Activated CD4-positive, alpha-beta T cell treated with anti-CD3 and anti-CD28 coated beads, Interleukin-2, Interleukin-6, amounts not matched to agents 100 ng/mL and 50 ng/mL, durations not matched to agents 16 hours and 8 hours (primary cell): ENCODE measurements at places on chromosomes 11 and 22.

- DNase-seq, result peak; percentile 63
Observed at GRCh38 chr11:63680834-63681320, 423 bp upstream of the RTN3 start.

- DNase-seq, result no peak
Observed at GRCh38 chr22:23790819-23791737, 4.3 kb downstream of the SMARCB1 start.

DNA sequence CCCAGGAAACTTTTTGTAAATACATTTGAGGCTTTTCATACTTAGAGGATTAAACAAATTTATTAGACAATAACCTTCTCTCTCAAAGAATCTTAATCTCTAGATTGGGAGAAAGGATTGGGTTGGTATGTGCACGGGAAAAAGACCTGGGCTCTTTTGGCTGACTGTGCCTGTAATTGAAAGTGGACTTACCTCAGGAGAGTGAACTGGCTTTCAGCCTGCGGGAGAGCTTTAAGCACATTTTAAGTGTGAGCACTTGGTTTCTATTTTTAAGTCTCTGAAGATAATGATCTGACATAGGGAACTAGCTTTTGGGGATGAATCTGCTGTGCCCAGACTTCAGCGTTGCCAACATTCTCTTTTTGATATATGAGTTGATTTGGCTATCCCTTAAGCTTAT is 35.8 kb downstream of the UVRAG start:
- DNase-seq, result no peak

DNA sequence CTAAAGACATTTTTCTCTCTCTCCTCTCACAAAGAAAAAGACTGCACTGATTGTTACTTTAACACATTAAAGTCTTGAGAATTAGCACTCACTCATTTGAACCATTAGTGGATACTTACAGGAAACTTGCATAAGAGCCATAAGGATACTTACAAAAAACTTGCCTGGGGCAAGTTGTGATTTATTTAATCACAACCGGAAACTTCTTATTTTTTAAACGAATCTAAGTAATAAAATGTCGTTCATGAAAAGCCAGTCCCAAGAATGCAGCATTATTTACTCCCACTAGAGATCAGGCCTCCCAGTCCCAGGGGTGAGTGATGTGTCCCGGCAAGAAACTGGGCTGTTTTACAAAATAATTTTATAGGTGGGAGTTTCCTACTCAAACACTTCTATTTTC is 59.3 kb upstream of the TTC12 start:
- DNase-seq, result no peak

DNA sequence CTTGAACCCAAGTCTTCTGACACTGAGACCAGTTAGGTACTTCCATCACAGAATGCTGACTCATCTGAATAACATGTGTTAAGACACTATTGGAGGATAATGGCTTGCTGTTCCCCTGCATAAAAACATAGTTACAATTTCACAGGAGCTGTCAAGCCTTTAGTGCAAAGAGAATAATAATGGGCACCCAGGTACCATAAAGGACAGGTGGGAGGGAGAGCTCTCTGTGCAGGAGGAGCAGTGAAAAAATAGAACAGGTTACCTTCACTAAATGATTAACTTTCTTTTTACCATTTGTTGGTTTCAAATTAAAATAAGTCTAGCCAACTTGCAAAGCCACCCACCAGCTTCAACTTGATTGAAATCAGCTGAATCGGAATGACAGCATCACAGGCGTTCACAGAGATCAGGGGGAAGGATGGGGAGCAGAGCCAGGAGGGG is 173.2 kb downstream of the DSCAML1 start:
- no peak for DNase-seq

- no peak for DNase-seq
Observed at GRCh38 chr22:39715778-39716495, 145.4 kb downstream of the CACNA1I start.
